ENCODE measurements at places on chromosomes 4 and X.

- DNase-seq = no peak
Observed at GRCh38 chr4:89661173-89661899, 175.6 kb downstream of the SNCA start.

DNA sequence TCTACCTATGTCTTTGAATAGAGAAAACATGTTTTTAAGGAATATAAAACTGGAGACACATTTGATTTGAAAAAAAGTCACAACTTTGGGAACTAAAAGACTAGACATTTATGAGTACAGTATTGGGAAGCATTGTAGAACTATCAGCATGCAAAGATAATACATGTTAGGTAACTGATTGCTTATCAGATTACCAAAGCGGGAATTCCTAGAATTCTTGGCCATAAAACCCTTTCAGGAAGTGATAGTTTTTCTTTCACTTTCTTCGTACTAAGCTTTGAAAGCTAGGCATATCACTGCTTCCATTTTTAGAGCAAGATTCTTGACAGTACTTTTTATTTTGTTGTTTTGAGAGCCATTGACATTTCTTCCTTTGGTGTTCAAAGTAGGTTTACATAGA lies 646.6 kb upstream of the PITX2 start:
- no peak for DNase-seq

DNA sequence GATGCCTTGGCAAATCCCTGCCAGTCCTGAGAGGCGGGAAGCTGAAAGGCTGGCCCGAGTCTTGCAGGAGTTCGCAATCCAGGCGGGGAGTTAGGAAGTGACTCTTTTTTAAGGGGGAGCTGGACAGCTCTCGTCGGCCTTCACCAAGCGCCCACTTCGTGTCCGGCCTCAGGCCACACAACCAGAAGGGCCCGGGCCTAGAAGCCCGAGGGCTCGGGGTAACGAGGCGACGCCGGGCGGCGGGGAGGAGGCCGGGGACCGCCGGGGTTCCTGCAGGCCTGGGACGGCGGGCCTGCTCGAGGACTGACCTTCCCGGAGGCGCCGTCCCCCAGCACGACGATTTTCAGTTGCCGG lies 395 bp downstream of the RAB28 start:
- DNase-seq = no peak

DNA sequence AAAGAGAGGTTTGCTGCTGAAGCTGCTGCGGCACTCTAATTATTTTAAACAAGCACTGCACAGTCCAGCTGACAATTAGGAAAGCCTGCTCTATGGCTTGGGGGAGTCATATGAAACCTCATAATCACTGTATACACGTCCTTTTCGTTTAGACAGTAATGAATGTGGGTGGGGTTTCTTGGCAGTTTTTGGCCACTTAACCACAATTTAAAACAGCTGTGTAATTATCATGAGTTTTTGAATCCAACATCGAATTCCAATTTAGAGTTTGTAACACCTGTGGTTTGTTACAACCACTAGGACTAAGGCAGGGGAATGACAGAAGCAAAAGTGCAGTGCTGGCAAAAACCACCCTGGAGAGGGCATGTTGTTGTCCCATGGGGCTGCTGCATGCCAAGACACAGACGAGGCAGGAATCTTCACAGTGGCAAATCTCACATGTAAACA lies 99.5 kb downstream of the CXXC4 start:
- DNase-seq = no peak

DNA sequence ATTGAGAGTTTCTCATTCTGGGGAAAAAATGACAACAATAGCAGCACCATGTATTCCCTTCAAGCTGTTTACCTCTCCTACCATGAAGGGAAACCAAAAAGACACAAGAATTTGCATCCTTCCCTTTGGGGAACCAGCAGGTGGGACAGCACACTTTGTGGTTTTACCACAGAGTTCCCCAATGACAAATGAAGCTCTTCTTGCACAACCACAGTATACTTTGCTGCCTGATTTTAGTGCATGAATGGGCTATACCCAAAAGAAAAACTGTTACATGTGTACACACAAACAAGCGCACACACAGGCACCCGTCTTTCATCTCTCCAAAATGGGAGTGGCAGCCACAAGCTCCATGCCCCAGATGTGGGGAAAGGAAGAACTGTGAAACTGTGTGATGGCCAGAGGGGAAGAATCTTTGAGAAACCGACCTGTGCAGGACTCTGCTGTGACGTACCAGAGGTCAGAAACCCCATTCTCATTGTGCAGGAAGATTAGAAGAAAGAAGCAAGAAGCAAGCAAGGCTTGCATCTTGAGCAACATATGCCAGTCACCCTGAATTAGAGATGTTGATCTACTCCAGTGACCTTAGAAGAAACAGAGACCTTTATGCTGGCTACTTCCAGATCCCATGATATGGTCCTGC lies 2.7 kb upstream of the MAML3 start:
- DNase-seq = no peak

- DNase-seq = no peak
Observed at GRCh38 chr4:185510806-185511205, 24.5 kb downstream of the PDLIM3 start.

GRCh38 chr4:7448036-7448435 lies 13.3 kb upstream of the PSAPL1 start:
- DNase-seq = no peak

GRCh38 chrX:47311932-47312774 lies 58.2 kb upstream of the ZNF157 start:
- DNase-seq = no peak

- DNase-seq = no peak
Observed at GRCh38 chr4:120079839-120080520, 13.3 kb upstream of the MAD2L1 start.

DNA sequence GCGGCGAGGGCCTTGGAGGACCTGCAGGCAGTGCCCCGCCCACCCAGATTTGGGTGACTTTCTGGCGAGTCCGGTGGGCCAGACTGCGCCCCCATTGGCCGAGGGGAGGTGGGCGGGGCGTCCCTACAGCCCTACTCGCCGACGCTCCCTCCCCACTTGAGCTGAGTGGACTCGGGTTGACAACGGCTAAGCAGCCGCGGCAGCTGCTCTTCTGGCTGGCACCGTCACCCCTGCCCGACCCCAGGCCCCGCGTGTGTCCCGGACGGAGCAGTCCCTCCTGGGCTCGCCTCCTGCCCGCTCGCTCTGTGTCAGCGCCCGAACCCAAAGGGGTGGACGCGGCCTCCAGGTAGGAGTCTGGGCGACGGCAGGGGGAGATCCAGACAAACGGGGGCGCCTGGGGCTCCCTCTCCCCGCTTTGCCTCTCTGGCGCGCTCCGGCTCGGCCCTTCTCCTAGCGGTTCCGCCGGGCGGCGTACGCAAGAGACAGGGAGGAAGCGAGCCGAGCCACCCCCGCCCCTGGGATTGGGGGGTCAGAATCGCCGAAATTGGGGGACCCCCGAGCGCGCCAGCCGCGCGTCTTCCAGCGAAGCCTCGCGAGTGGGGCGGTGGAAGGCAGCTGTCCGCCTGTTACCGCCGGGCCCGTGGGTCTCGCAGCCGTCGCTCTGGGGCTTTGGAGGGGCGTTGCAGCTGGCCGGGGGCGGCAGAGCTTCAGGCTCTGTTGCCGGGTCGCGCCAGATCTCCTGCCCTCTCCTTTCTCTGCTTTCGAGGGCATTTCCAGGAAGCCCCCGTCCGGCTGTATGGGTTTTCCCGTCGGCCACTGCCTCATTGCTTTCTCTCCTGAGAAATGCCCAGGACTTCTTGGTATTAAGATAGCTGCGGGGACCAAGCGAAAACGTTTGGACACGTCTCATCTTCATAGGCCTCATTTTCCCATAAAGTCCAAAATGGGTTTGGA lies 46.3 kb downstream of the STARD8 start:
- no peak for DNase-seq

GRCh38 chr4:87978681-87979080 lies 3.2 kb downstream of the SPP1 start:
- no peak for DNase-seq

DNA sequence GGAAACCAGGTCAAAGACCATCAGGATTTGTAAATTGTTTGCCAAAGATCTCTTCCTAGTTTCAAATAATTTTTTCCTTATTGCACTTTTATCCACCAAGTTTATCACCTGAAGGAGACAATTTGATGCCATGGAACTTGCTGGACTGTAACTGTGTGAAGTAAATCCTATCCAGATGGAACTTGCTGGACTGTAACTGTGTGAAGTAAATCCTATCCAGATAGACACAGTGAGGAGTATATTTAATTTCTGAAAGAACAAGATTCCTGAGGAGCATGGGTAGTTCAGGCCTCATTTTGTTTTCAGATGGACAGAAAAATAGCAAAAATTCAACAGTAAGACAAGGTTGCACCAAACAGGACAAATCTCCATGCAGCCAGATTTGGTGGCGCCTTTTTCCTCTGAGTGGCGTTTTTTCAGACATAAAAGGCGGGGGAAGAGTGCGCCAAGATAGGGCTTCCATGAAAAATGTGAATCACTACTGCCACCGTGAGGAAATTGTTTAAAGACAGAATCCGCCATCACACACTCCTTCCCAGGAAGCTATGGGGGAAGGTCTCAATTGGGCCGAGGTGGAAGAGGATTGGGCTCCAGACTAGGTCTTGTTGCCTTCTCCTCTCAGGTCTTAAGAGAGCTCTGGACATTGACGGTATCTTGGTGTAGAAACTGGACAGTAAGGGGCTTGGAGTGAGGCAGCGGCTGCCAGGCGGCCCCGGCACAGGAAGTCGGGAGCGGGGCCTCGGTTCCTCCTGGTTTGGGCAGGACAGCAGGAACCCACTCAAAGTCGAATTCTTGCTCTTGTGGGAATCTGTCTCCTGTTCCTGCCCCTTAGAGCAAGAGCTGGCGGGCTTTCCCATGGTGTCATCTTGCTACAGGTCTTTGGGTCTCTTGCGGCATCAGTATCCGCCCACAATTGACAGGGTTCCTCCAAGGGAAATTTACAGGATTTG lies 234.7 kb downstream of the OR13H1 start:
- DNase-seq = no peak

GRCh38 chrX:148960060-148960459 lies 459.6 kb downstream of the AFF2 start:
- no peak for DNase-seq

GRCh38 chrX:114973013-114973412 lies 44.4 kb downstream of the IL13RA2 start:
- no peak for DNase-seq

DNA sequence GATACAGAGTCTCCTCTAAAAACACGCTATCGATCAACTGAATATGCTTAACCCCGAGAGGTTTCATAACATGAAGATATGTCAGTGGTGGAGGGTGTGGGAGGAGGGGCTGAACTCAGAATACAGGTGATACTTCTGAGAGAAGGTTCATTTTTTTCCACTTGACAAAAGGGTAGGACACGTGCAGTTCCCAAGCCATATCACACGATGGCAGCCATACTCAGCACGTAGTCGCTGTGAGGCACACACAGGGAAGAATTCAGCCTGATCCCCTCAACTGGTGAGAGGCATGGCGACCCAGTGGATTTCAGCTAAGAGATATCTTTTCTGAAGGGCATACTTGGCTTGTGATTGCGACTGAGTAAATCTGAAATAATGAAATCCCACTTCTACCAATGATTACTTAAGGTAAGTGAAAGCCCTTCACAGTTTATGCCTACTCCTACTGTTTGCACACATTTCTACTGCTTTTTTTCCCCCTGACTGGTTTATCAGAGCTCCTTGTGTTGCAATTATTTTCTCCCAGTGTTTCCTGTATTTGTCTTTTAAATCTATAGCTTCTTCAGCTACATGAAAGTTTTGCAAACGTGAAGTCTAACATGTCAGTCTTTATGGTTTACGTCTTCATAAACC lies 133.1 kb downstream of the CORIN start:
- DNase-seq = no peak

DNA sequence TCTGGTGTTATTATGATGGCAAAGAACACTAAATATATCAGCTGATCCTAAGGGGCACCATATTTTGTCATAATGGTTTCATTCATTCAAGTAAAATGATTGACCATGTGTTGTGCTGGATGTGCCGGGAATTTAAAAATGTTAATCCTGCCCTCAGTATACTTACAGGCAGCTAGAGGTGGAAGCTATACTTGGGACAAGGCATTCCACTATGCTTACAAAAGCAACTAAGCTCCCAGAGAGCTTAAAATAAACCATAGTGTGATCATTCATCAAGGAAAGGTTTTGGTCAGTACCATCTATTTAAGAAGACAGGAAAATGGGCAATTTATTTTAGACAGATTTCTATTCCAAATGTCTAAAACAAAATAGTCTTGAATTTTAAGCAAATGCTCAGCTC lies 46.4 kb downstream of the NR3C2 start:
- no peak for DNase-seq

DNA sequence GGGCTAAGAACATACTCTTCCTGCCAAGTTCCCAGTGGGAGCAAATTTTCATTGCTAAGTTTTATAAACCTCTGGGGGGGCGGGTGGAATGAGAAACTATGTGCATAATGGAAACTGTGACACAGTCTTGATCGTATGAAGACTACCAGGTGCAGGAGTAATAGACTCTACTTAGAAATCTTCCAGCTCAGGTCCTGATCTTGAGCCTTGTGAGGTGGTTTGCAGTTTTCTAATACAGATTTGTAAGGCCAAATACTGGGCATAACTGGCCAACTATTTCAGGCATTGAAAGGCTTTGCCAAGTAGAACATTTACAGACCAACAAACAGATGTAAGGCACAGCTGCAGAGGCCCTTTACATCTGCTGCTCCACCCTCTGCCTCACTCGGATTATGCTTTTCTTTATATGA lies 89.7 kb upstream of the CBR4 start:
- no peak for DNase-seq

DNA sequence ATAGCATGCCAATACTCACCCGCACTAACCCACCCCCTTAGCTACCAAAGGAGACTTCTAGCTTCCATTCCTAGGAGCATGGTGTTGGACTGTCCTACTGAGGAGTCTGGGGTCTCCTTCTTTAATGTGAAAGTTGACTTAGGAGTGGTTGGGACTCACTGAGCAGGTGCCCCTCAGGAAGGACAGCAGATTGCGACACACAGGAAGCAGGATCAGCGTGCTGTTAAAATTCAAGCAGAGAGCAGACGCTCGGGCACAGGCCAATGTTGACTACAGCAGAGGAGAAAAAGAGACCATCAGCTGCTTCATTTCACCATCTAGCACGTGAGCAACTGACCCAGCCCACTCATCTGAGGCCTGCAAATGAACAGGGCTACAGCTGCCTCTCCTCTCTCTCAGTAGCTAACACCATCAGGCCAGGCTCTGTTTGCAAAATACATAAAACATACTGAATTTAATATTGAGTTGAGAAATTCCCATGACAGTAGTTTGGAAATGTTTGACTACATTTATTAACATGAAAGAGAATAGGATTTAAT lies 10.8 kb downstream of the NOX1 start:
- no peak for DNase-seq

All from NCI-H1048 (cell line).